ENCODE measurements at places on chromosomes 2 and 18. TPM values are rescaled to one million over a fixed set of nuclear protein-coding genes. Genes with fewer than 3 reads are reported as not detected.

GRCh38 chr2:73614997-73615396 is 27.2 kb downstream of the NAT8 start:
- no peak for DNase-seq

The TXNDC2 gene
- total RNA-seq, result not detected

The EML6 gene
- total RNA-seq, result 5.3 TPM

- peak; percentile 68 for DNase-seq
Measured at GRCh38 chr2:25340181-25340921, 1.4 kb downstream of the DNMT3A start.
